ENCODE measurements at places on chromosomes 5 and 9. TPM values are rescaled to one million over a fixed set of nuclear protein-coding genes. Genes with fewer than 3 reads are reported as not detected.

GABRA6 gene
- not detected for total RNA-seq

DNA sequence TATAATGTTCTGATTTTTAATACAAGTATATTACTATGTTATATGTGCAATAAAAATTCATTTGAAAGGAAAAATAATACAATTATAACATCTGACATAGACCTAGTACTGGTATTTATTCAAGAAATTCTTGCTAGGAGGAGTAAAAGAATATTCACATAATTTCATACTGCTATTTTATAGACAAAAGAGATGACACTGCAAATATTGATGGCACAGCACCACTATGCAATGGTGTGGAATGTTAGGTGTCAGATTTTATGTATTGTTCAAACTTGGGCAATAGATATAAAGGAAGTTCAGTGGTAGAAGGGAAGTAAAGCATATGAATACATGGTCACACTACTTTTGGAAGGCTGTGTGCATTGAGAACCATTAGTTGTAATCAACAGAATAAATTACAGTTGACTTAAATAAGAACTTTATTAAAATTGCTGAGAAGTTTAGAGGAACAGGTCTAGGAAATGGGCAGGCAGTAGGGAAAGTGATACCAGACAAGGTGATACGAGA, 143.9 kb downstream of the OR2K2 start:
- no peaks in the 10 kb centered on the region for H3K27me3 ChIP-seq
- H3K4me3 ChIP-seq = no peak overlapping the region
- no peaks in the 10 kb centered on the region for H3K4me1 ChIP-seq
- H3K36me3 ChIP-seq = no peaks in the 10 kb centered on the region
- no peak for DNase-seq
- H3K27ac ChIP-seq = no peak overlapping the region

DNA sequence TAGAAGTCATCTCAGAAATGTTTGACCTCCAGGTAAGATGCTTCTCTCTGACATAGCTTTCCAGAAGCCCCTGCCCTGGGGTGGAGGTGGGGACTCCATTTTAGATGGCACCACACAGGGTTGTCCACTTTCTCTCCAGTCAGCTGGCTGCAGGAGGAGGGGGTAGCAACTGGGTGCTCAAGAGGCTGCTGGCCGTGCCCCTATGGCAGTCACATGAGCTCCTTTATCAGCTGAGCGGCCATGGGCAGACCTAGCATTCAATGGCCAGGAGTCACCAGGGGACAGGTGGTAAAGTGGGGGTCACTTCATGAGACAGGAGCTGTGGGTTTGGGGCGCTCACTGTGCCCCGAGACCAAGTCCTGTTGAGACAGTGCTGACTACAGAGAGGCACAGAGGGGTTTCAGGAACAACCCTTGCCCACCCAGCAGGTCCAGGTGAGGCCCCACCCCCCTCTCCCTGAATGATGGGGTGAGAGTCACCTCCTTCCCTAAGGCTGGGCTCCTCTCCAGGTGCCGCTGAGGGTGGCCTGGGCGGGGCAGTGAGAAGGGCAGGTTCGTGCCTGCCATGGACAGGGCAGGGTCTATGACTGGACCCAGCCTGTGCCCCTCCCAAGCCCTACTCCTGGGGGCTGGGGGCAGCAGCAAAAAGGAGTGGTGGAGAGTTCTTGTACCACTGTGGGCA, 642 bp downstream of the CSF2 start:
- no peak overlapping the region for H3K27ac ChIP-seq
- no peak overlapping the region for H3K4me3 ChIP-seq
- no peak for DNase-seq
- H3K27me3 ChIP-seq = no peaks in the 10 kb centered on the region
- H3K36me3 ChIP-seq = no peaks in the 10 kb centered on the region

ADAMTS16 gene
- not detected for total RNA-seq

- no peak overlapping the region for H3K27ac ChIP-seq
- DNase-seq = no peak
- H3K4me3 ChIP-seq = no peak overlapping the region
- no peaks in the 10 kb centered on the region for H3K36me3 ChIP-seq
- no peaks in the 10 kb centered on the region for H3K4me1 ChIP-seq
These were observed 184.4 kb upstream of the DMRT1 start for GRCh38 chr9:656926-657568.

NUTM2G gene
- not detected for total RNA-seq

- H3K4me3 ChIP-seq = no peak overlapping the region
- H3K4me1 ChIP-seq = no peaks in the 10 kb centered on the region
- no peak for DNase-seq
- H3K27me3 ChIP-seq = no peaks in the 10 kb centered on the region
- H3K27ac ChIP-seq = no peak overlapping the region
These were observed 342.7 kb downstream of the DEPDC1B start for GRCh38 chr5:60357302-60357701.

FRMPD1 gene
- 0.08 TPM for total RNA-seq
